CD4-positive, alpha-beta T cell treated with Interferon gamma for 1 hour (primary cell): ENCODE measurements at places on chromosomes 2 and 18.
A peak's percentile ranks its signal among the peaks of the same experiment; 100 is the strongest.

GRCh38 chr2:169275696-169276444 lies 86.5 kb downstream of the LRP2 start:
- no peak for DNase-seq

GRCh38 chr2:215793747-215794595 lies 219.4 kb downstream of the MREG start:
- DNase-seq: peak; percentile 28

DNA sequence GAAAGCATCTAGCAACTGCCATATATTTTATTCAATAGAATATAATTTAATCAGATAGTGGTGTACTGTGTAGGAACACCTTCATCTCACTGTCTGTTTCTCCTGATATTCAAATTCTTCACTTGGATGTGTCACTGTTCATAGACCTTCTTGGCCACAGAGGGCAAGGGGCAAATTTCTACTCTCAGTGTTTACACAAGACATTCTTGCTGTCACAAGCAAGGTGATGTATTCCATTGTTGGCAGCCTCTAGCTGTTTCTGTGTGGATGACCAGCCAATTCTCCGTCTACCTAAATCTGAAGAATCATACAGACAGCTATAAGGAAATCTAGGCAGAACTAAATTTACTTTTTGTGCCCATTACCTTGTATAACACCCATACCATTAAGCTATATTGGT lies 948.3 kb downstream of the CNTNAP5 start:
- no peak for DNase-seq

DNA sequence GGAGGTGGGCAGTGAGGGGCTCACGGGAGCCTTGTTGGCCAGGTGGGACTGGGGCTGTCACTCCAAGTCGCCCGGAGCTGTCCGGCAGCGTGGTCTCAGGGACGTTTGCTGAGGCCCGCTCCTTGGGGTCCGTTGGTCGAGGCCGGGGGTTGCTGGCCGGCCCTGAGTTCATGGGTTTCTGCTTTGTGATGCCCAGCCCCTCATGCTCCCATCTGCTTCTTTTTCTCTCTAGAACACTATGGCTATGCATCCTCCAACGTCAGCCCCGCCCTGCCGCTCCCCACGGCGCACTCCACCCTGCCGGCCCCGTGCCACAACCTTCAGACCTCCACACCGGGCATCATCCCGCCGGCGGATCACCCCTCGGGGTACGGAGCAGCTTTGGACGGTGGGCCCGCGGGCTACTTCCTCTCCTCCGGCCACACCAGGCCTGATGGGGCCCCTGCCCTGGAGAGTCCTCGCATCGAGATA lies 14.5 kb downstream of the NFATC1 start:
- DNase-seq: no peak

DNA sequence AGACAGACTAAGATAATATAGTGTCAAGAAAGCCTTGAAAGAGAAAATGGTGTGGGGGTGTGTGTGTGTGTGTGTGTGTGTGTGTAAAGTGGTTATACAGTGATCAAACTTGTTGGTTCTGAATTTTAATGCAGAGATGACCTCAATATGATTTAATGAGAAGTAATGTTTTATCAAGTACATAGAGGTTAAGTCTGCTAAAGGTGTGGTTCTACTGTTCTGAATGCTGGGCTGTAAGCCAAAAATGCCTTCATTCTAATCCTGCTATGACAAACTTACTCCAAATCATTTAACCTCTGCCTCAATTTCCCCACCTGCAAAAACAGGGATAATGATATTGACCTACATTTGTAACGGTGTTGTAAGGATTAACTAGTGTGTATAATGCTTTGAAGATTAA lies 87.9 kb downstream of the WDPCP start:
- no peak for DNase-seq

- DNase-seq: peak; percentile 56
These were observed at the start of gene ADGRF3 for GRCh38 chr2:26346454-26347053. ADGRF3 (minus strand) TSS chr2:26346789; CDS start chr2:26346234, 555 bp downstream.

- DNase-seq: no peak
These were observed 83.4 kb upstream of the RGPD4 start for GRCh38 chr2:107743274-107743673.

DNA sequence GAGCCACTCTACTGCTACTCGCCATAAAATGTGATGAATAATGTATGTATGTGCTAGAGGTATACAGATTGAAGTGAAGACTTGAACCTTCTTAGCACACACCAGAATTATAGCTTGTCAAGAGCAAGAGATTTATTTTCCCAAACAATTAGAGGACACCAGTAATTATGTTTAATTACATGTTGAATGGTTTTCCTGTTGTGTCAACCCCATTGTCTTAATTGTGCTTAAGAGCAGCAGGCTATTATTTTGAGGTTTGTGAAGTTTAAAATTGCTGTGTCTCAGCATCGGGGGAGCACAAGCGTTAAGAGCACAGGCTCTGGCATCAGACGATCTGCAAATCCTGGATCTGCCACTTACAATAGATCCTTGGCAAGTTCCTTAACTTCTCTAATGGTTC lies 29.0 kb downstream of the KIF5C start:
- DNase-seq: no peak

- DNase-seq: peak; percentile 72
These were observed 207.9 kb downstream of the ARL4C start for GRCh38 chr2:234288974-234289455.

DNA sequence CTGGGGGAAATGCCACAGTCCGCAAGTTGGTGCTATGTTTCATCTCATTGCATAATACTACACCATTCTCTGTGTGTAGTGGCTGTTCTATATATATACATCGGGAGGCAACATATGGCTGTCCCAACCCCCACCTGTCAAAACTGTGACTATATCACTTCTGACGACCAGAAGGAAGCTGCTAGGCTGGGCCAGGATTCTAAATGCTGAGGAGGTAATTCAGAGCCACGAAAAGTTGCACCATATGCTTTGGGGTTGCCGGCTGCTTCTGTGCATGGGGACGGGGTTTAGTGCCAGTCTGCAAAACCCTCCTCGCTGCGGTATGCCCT lies 117.3 kb downstream of the MSH2 start:
- no peak for DNase-seq

GRCh38 chr2:150485114-150485870 lies 2.2 kb downstream of the RND3 start:
- DNase-seq: no peak

- DNase-seq: no peak
These were observed 141.9 kb upstream of the CTAGE1 start for GRCh38 chr18:22559414-22560274.

DNA sequence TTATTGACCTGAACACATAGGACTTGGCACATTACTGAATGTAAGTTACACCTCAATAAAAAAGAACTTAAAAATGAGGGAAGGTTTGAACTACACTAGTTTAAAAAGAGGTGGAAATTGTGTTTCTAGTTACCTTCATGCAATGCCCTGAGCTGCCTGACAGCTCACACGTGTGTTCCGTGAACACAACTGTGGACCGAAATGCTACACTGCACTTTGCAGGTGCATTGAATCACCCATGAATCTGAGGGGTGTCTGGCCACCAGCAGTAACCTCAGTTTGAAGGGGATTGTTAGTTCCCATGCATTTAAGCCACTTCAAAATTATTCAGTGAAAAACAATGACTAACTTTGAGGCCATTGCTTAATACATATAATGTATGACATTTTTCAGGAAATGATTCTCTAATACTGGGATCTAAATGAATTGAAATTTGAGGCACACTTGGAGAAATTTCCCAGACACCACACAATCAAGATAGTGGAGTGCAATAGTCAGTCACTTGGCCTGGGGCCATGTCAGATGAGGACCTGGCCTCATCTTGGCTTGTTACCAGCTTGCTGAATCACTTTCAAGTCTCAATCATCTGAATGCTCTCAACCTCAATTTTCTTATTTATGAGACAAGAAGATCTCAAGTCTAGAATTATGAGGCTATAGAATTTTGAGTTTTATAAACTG lies 59.3 kb downstream of the MYL12B start:
- DNase-seq: no peak

GRCh38 chr2:51247252-51247805 lies 215.4 kb upstream of the NRXN1 start:
- DNase-seq: no peak
